GM03348 (cell line): ENCODE measurements at places on chromosomes 7 and 10.

DNA sequence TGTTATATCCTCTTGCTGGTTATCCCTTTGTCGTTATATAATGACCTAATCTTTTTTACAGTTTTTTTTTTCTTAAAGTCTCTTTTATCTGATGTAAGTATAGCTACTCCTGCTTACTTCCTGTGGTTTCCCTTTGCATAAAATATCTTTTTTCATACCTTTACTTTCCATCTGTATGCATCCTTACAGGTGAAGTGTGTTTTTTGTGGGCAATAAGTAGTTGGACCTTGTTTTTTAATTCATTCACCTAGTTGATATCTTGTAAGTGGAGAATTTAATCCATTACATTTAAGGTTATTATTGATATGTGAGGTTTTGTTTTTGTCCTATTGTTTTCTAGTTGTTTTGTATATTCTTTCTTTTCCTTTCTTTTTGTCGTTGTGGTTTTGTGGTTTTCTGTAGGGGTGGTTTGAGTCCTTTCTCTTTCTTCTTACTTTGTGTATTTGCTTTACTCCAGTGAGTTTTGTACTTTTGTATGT lies 168.6 kb downstream of the MLLT10 start:
- no peak for DNase-seq

GRCh38 chr10:14665304-14665703 lies 109.4 kb downstream of the FAM107B start:
- DNase-seq: no peak

DNA sequence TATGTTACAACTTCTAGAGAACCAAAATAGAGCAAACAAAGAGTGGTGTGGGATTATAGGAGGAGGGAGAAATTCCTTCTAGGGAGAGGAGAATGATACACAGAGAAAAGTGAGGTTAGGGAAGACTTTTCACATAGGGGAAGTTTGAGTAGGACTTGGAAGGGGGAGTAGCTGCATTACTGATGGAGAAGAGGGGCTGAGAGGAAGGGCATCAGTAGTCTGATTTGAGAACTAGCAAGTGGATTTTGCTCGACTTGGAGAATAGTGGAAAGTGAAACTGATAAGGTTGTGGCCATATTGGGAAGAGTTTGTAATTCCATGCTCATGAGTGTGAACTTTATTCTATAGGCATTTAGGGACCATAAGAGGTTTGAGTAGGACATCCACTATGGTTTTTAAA lies 6.1 kb downstream of the NRF1 start:
- DNase-seq: no peak

DNA sequence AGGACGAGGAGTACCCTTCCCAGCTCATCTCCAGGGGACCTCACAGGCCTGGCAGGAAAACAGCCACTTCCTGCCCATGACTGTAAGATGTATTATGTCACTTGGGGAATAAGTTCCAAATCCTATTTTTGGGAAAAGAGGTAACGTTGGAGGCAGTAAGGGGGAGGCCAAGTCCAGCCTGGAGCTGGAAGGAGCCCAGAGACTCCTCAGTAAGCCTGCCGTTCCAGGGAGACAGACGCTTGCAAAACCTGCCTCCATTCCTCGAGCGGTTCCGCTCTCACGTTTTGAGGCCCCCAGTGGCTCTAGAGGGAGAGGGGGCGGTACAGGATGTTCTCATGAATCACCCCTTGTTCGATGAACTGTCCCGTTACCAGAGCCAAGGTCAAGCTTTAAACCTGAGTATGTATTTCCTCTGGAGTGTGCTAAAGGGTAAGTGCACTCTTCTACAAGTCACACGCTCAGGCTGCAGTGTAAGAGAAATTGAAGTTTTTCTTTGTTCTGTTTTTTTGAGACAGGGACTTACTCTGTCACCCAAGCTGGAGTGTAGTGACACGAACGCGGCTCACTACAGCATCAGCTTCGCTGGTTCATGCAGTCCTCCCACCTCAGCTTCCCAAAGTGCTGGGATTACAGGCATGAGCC lies 45.5 kb upstream of the CYTH3 start:
- peak; percentile 81 for DNase-seq

DNA sequence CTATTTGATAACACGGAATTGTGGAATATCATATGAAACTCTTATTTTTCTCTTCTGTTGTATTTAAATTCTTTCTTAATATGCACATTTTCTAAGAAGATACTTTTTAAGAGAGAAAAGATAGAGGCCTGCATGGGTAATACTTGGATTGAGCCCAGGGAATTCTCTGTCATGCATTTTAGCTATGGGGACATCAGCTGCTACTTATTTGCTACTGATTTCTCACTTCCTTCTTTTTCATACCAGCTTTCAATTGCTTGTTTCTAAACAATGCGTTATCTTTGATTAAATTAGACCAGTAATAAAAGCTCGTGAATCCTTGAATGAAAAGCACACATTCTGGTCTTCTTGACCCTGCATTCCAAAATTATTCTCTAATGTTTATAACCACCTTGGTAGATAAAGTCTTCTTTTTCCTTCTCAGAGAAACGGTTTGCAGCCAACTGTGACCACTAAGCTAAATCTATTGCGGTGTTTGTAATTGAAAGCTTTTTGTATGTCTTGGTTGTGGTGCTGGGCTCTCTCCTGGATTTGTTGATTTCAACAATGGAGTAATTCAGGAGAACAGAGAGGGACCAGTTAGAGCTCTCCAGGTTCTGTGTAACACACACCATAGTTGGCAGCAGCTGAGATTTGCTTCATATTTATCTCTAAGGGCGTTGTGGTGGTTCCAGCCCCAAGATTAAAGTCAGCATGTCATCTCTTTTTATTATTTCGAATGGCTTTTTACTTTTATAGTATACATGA lies 139.3 kb downstream of the PPP1R9A start:
- DNase-seq: no peak

DNA sequence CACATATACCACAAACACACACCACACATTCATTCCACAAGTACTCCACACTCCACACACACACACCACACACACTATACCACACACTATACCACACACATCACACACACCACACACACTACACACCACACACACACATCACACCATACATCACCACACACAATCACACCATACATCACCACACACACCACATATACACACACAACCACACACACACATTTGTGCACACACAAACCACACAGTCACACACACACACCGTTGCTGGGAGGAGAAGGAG lies 112.8 kb downstream of the PTPN20 start:
- DNase-seq: no peak

- peak; percentile 48 for DNase-seq
These were observed 15.5 kb downstream of the CYTH3 start for GRCh38 chr7:6256677-6257535.

GRCh38 chr7:94354953-94355352 lies 39.7 kb upstream of the COL1A2 start:
- DNase-seq: no peak

DNA sequence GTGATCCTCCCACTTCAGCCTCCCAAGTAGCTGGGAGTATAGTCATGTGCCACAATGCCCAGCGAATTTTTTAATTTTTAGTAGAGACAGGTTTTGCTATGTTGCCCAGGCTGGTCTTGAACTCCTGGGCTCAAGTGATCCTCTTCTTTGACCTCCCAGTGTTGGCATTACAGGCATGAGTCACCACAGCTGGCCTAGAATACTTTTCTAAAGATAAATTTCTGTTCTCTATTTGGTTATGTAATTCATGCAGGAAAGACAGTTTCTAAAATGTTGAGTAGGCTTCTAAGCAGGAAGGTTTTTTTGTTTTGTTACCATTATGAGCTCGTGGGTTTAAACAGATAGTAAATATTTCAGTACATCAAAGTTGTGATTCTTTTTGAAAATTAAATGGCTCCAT lies 5.0 kb downstream of the RBAK start:
- no peak for DNase-seq

GRCh38 chr7:32299133-32299702 lies 191.0 kb downstream of the LSM5 start:
- DNase-seq: no peak

DNA sequence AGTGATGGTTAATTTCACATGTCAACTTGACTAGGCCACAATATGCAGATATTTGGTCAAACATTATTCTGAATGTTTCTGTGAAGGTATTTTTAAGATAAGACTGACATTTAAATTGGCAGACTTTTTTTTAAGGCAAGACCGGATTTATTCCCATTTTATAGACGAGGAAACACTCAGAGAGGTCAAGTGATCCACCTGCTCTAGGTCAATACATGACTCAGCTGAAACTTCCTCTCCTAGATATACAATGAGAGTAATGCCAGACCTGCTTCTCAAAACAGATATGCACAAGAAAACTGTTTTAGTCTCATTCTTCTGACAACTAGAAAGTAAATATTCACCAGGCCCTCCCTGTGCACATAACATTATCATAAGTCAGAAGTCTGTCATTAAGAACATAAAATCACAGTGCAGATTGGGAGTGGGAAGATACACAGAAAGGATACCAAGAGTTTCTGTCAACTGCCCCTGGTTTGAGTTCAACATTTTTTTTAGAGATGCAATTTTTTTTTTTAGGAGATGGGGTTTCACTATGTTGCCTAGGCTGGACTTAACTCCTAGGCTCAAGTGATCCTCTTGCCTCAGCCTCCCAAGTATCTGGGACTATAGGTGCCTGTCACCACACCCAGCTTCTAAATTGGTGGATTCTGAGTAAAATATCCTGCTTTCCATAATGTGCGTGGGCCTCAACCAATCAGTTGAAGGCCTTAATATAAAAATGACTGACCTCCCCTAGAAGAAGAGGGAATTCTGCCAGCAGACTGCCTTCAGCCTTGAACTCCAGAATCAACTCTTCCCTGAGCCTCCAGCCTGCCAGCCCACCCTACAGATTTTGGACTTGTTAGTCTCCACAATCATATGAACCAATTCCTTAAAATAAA lies 121.4 kb downstream of the ZFAND4 start:
- no peak for DNase-seq

- no peak for DNase-seq
These were observed 9.9 kb downstream of the ANTXRL start for GRCh38 chr10:46296641-46297141.

DNA sequence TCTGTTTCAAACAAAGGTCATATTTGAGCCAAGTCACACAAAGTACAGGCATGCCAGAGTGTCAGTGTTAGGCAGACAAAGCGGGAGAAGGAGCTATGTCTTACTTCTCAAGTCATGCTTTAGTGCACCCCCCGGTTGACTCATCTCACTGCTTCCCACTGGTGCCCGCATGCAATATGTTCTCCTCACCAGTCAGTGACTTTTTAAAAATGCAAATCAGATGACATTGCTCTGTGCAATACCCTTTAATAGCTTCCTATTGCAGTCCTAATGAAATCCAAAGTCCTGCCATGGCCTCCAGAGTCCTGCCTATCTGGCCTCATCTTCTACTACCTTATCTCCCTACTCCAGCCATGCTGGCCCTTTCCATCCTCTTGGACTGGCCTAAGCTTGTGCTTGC lies 429.1 kb downstream of the ACTR3B start:
- DNase-seq: no peak

- no peak for DNase-seq
These were observed 27.0 kb upstream of the GLI3 start for GRCh38 chr7:42263971-42264370.

- DNase-seq: no peak
These were observed 142.8 kb downstream of the CXCL12 start for GRCh38 chr10:44242091-44242490.

DNA sequence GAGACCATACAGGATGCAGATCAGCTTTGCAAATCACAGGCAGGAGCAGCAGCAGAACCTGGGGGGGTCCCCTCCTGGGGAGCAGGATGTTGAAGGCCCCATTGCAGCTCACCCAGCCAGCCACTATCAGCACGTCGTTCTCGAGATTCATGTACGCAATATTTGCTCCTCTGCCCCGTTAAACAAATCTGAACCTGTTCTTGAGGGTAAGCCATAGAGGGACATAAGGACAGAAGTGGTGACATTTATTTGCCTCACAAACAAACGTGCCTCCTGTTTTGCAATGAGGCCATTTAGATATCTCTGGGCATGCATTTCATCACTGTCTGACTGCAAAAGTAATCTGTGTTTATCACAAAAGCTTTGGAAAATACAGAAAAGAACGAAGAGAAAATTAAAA lies 87.3 kb upstream of the BAIAP2L1 start:
- no peak for DNase-seq

- no peak for DNase-seq
These were observed 349.0 kb downstream of the TNS3 start for GRCh38 chr7:47232751-47233412.

- DNase-seq: peak; percentile 64
These were observed 31.1 kb downstream of the SKIDA1 start for GRCh38 chr10:21494191-21495001.

DNA sequence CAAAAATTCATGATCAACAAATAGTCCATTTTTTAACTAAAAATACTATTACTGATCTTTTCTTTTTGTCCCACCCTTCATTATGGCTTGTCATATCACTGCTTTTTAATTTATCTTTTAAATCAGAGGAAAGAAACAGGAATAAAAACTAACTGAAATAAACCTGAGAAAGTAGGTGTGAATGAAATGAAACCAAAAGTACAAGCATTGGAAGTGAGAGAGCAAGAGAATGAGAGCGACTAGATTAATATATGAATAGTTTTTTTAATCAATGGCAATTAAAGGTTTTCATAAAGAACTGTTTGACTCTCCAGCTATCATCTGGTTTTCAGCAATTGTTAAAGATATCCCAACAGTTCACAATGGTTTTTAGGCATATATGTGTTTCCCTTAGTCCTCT lies 137.8 kb downstream of the SPAG6 start:
- DNase-seq: no peak

GRCh38 chr7:102823390-102824119 lies 74.8 kb downstream of the FAM185A start:
- no peak for DNase-seq

DNA sequence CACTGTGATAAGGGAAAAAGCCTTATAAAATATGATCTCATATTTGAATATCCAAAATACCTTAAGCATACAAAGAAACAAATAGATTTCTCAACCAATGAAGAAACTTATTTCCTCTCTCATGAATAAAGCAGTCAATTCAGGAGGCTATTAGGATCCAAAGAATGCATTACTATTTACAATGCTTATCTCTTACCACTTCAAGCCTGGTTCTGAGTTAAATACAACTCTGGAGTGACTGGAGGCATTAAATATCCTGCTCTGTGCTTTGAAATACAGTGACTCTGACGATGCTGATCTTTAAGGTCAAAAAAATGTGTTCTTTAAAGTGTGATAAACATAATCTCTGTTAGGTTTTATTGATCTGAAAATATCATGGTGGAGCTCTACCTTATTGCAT lies 493.2 kb downstream of the ZWINT start:
- DNase-seq: no peak

GRCh38 chr10:30238836-30239235 lies 110.2 kb downstream of the MTPAP start:
- DNase-seq: no peak

DNA sequence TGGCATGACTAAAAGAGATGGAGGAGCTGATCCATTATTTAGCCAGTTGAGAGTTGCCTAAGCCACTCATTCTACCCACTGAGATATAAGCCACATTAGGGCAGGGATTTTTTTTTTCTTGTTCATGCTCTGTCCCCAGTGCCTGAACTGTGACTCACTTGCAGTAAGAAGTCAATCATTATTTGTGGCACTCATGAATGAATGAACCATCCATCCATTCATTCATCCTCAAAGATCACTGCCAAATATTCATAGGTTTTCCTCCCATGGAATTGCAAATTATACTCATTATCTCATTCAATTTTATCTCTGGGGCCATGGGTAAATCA lies 22.8 kb upstream of the ARID5B start:
- no peak for DNase-seq

GRCh38 chr10:73623056-73623455 lies 18.2 kb downstream of the MYOZ1 start:
- DNase-seq: no peak
